ENCODE measurements at places on chromosomes 7 and 10. TPM values are rescaled to one million over a fixed set of nuclear protein-coding genes. Genes with fewer than 3 reads are reported as not detected.

The WEE2 gene
- not detected for total RNA-seq

The PLXDC2 gene
- total RNA-seq = 17.0 TPM

The SEMA3D gene
- total RNA-seq = 1.5 TPM

The LIPJ gene
- 0.39 TPM for total RNA-seq

The CLDN15 gene
- 1.5 TPM for total RNA-seq

The GPR26 gene
- not detected for total RNA-seq

The CROT gene
- total RNA-seq = 6.9 TPM

The TSPAN33 gene
- total RNA-seq = 10.2 TPM

The WNT8B gene
- not detected for total RNA-seq

The CTAGE4 gene
- 0.80 TPM for total RNA-seq

The HMX3 gene
- total RNA-seq = not detected

The CNNM1 gene
- total RNA-seq = 0.13 TPM

The ZNF727 gene
- 1.4 TPM for total RNA-seq

The FAM237B gene
- total RNA-seq = not detected

The MYOZ1 gene
- 2.0 TPM for total RNA-seq

The JAKMIP3 gene
- total RNA-seq = 2.0 TPM

The TFAM gene
- total RNA-seq = 23.7 TPM

- no peak overlapping the region for H3K4me3 ChIP-seq
- H3K4me1 ChIP-seq = peaks cover 48% of the 10 kb centered on the region
- H3K36me3 ChIP-seq = no peaks in the 10 kb centered on the region
- H3K27me3 ChIP-seq = no peaks in the 10 kb centered on the region
Observed at GRCh38 chr7:134836447-134836846, 57.0 kb downstream of the CALD1 start.

- no peak for DNase-seq
- H3K27ac ChIP-seq = no peak overlapping the region
- no peak overlapping the region for H3K4me3 ChIP-seq
Observed at GRCh38 chr10:112585126-112585525, 138.1 kb downstream of the VTI1A start.

- no peak for DNase-seq
- H3K27ac ChIP-seq = no peak overlapping the region
- no peaks in the 10 kb centered on the region for H3K36me3 ChIP-seq
- H3K27me3 ChIP-seq = no peaks in the 10 kb centered on the region
- H3K4me3 ChIP-seq = no peak overlapping the region
- no peaks in the 10 kb centered on the region for H3K4me1 ChIP-seq
Observed at GRCh38 chr7:64625114-64626082, 40.5 kb upstream of the ZNF107 start.

GRCh38 chr7:2096692-2097387 lies 135.9 kb downstream of the MAD1L1 start:
- DNase-seq = no peak
- H3K36me3 ChIP-seq = no peaks in the 10 kb centered on the region
- no peak overlapping the region for H3K4me3 ChIP-seq
- H3K27me3 ChIP-seq = no peaks in the 10 kb centered on the region

GRCh38 chr10:1109795-1110673 lies 53.8 kb downstream of the WDR37 start:
- no peak overlapping the region for H3K27ac ChIP-seq
- no peaks in the 10 kb centered on the region for H3K27me3 ChIP-seq
- H3K36me3 ChIP-seq = no peaks in the 10 kb centered on the region
- H3K4me3 ChIP-seq = no peak overlapping the region

- H3K4me3 ChIP-seq = no peak overlapping the region
- no peak overlapping the region for H3K27ac ChIP-seq
- H3K27me3 ChIP-seq = no peaks in the 10 kb centered on the region
- no peak for DNase-seq
Observed at GRCh38 chr10:7199152-7199760, 211.6 kb downstream of the SFMBT2 start.

- H3K4me1 ChIP-seq = peaks cover 9% of the 10 kb centered on the region
- H3K4me3 ChIP-seq = no peak overlapping the region
- no peaks in the 10 kb centered on the region for H3K27me3 ChIP-seq
- no peak overlapping the region for H3K27ac ChIP-seq
Observed at GRCh38 chr7:55558962-55559920, 13.1 kb downstream of the VOPP1 start.

DNA sequence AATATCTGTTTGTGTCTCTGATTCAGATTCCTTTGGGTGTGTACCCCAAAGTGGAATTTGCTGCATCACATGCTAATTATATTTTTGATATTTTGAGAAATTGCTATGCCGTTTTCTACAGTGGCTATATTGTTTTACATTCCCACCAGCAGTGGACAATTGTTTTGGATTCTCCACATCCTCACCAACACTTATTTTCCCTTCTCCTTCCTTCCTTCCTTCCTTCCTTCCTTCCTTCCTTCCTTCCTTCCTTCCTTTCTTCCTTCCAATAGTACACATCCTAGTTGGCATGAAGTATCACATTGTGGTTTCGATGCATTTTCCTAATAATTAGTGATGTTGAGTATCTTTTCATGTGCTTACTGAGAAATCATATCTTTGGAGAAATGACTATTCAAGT lies 535.5 kb downstream of the SH2D4B start:
- no peaks in the 10 kb centered on the region for H3K4me1 ChIP-seq
- no peak for DNase-seq
- H3K27me3 ChIP-seq = no peaks in the 10 kb centered on the region
- H3K4me3 ChIP-seq = no peak overlapping the region
- H3K36me3 ChIP-seq = no peaks in the 10 kb centered on the region
- no peak overlapping the region for H3K27ac ChIP-seq

- H3K27ac ChIP-seq = no peak overlapping the region
- no peaks in the 10 kb centered on the region for H3K4me1 ChIP-seq
- no peak for DNase-seq
- no peak overlapping the region for H3K4me3 ChIP-seq
Observed at GRCh38 chr7:53095731-53096501, 60.5 kb downstream of the POM121L12 start.

- no peak overlapping the region for H3K4me3 ChIP-seq
- no peak overlapping the region for H3K27ac ChIP-seq
- H3K4me1 ChIP-seq = no peaks in the 10 kb centered on the region
- no peaks in the 10 kb centered on the region for H3K36me3 ChIP-seq
- no peaks in the 10 kb centered on the region for H3K27me3 ChIP-seq
- no peak for DNase-seq
Observed at GRCh38 chr7:136998495-136998894, 130.0 kb downstream of the CHRM2 start.

GRCh38 chr10:131804551-131805295 lies 96.1 kb upstream of the PPP2R2D start:
- no peak overlapping the region for H3K4me3 ChIP-seq
- H3K4me1 ChIP-seq = no peaks in the 10 kb centered on the region
- DNase-seq = no peak

DNA sequence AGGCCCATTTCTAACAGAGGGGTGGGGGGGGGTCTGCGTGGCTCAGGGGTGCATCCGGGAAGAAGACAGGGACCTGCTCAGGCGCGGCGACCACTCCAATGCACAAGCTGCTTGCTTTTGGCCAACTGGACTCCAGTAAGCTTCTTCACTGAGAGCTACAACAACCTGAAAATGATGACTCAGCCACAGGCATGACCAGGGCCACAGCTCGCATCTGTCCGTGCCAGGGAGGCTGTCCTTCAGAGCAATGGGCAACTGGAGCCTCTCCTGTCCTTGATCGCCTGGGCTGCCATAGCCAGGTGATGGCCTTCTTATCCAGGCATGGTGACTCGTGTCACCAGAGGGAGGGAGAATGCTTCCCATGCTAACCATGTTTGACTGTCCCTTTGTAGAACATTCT lies 81.6 kb upstream of the RNF32 start:
- H3K27me3 ChIP-seq = no peaks in the 10 kb centered on the region
- no peak for DNase-seq
- no peak overlapping the region for H3K4me3 ChIP-seq
- H3K4me1 ChIP-seq = no peaks in the 10 kb centered on the region
- no peaks in the 10 kb centered on the region for H3K36me3 ChIP-seq

DNA sequence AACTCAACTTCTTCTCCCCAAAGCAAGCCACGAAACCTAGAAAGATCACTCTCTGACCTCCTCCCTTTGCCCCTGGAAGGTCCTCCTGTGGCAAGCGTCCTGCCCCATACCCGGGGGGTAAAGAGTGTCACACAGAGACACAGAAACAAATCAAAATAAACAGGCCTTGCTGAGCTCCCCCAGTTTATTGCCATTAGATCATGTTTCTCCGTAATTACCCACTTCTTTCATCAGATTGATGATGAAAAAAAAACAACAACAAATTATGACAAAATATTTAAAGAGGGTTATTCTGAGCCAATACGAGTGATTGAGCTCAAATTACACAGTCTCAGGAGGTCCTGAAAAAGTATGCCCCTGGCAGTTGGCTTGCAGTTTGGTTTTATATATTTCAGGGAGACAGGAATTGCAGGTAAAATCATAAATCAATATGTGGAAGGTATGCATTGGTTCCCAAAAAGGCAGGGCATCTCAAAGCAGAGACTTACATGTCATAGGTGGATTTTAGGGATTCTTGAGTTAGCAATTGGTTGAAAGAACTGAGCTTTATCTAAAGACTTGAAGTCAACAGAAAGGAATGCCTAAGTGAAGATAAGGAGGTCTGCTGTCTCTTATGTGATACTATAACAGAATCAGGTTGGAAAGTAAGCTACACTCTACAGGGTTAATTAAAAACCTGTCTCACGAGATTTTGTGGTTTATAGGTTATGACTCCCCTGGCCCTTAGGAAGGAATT lies 86.2 kb downstream of the APBB1IP start:
- no peak overlapping the region for H3K27ac ChIP-seq
- no peak for DNase-seq
- no peaks in the 10 kb centered on the region for H3K27me3 ChIP-seq
- no peaks in the 10 kb centered on the region for H3K36me3 ChIP-seq

DNA sequence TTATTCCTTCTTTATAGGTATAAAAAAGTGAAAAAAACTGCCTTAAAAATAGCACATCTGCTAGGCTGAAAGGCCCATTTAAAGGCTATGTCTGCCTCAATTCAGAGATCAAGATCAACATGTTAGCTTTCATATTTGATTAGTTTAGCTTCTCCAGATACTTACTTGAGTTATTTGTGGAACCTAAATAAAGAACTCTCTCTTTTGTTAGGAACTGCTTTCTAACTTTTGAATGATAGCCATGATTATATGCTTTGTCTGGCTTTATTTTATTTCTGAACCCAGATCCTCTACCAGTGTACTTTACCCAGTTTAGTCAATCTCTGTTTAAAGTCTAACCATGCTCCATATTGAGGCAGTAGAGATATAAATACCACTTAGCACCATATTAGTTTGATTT lies 515.5 kb upstream of the SEMA3D start:
- H3K27me3 ChIP-seq = no peaks in the 10 kb centered on the region
- no peak overlapping the region for H3K4me3 ChIP-seq
- H3K27ac ChIP-seq = no peak overlapping the region
- no peaks in the 10 kb centered on the region for H3K4me1 ChIP-seq
- no peak for DNase-seq

- H3K27me3 ChIP-seq = no peaks in the 10 kb centered on the region
- no peak overlapping the region for H3K4me3 ChIP-seq
- no peak for DNase-seq
- no peaks in the 10 kb centered on the region for H3K36me3 ChIP-seq
Observed at GRCh38 chr7:48049850-48050249, 14.5 kb downstream of the C7orf57 start.

- H3K27ac ChIP-seq = no peak overlapping the region
- no peaks in the 10 kb centered on the region for H3K36me3 ChIP-seq
- no peak for DNase-seq
- peaks cover 15% of the 10 kb centered on the region for H3K4me1 ChIP-seq
Observed at GRCh38 chr10:23171232-23171876, 20.8 kb upstream of the PTF1A start.

GRCh38 chr7:132907380-132907940 lies 174.4 kb downstream of the CHCHD3 start:
- H3K36me3 ChIP-seq = no peaks in the 10 kb centered on the region
- H3K27ac ChIP-seq = no peak overlapping the region
- DNase-seq = no peak
- H3K27me3 ChIP-seq = no peaks in the 10 kb centered on the region
- no peaks in the 10 kb centered on the region for H3K4me1 ChIP-seq
- no peak overlapping the region for H3K4me3 ChIP-seq

DNA sequence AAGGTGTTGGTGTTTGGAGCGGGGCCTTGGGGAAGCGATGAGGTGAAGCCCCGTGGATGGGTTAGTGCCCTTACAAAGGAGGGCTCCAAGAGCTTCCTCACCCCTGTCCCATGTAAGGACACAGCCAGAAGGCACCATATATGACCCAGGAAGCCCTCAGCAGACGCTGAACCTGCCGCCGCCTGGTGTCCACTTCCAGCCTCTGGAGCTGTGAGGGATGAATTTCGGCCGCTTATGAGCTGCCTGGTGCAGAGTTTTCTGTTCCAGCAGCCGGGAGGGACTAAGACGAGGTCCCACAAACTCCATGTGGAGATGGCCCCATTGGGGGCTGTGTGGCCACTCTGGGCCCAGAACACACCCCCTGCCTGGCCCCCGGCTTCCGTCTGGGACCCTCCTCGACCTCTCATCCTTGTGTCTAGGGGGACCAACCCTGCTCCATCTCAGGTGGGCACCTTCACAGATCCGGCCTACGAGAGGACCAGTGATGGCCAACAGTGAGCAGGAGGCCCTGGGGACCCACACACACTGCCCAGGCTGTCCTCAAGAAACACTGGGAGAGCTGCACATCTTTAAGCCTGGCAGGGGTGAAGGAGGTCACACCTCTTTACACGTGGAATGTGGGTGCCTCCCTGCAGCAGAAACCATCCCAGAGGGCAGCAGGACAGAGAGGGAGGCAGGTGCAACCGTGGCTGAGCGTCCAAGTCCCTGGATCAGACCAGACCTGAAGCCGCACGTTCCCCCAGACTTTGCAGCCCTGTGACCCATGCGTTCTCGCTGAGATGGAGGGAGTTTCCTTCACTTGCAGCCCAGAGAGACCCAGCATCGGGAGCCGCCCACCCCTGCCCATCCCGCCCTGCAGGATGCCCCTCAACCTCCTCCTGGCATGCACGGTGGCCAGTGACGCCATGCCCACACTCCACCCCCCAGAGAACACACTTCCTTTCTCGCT lies 96.1 kb downstream of the PDGFA start:
- no peaks in the 10 kb centered on the region for H3K27me3 ChIP-seq
- H3K4me3 ChIP-seq = no peak overlapping the region
- no peaks in the 10 kb centered on the region for H3K36me3 ChIP-seq
- no peak for DNase-seq
- peaks cover 8% of the 10 kb centered on the region for H3K4me1 ChIP-seq

DNA sequence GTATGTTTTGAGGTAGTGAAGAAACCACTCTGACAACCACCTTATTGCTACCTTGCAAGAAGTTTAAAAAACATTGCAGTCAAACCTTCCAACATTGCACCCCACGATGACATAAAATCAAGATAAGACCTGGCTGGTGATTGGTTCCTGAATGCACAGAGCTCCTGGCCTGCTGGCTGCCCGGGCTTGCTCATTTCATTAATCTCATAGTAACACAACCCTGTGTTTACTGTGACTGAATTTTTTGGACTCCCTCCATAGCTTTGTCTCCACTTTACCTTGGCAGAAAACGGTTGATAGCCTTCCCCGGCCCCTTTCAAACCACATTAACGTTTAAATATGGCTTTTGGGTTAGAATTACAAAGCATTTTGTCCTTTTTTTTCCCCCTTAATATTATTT lies 27.5 kb downstream of the VWA2 start:
- H3K4me1 ChIP-seq = peaks cover 18% of the 10 kb centered on the region
- H3K4me3 ChIP-seq = no peak overlapping the region
- H3K36me3 ChIP-seq = no peaks in the 10 kb centered on the region
- DNase-seq = peak; percentile 42
